ENCODE measurements at places on chromosomes 5 and 9.

- no peak for DNase-seq
Observed at GRCh38 chr9:126448865-126449577, 122.4 kb downstream of the MVB12B start.

GRCh38 chr9:112542593-112543292, 56.1 kb downstream of the KIAA1958 start:
- no peak for DNase-seq

GRCh38 chr9:79651251-79651795, 79.6 kb downstream of the TLE4 start:
- DNase-seq: no peak

GRCh38 chr5:80189701-80190100, 66.1 kb downstream of the SERINC5 start:
- DNase-seq: no peak

DNA sequence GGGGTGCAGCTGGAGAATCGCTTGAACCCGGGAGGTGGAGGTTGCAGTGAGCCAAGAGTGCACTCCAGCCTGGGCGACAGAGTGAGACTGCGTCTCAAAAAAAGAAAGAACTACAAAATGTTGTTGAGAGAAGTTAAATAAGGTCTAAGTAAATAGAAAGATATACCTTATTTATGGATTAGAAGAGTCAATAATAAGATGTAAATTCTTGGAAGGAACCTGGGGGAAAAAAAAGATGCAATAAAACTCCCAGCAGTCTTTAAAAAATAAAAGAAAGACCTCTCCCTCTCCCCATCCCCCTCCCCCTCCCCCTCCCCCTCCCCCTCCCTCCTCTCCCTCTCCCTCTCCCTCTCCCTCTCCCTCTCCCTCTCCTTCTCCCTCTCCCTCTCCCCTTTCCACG, 15.5 kb upstream of the FAF2 start:
- no peak for DNase-seq

DNA sequence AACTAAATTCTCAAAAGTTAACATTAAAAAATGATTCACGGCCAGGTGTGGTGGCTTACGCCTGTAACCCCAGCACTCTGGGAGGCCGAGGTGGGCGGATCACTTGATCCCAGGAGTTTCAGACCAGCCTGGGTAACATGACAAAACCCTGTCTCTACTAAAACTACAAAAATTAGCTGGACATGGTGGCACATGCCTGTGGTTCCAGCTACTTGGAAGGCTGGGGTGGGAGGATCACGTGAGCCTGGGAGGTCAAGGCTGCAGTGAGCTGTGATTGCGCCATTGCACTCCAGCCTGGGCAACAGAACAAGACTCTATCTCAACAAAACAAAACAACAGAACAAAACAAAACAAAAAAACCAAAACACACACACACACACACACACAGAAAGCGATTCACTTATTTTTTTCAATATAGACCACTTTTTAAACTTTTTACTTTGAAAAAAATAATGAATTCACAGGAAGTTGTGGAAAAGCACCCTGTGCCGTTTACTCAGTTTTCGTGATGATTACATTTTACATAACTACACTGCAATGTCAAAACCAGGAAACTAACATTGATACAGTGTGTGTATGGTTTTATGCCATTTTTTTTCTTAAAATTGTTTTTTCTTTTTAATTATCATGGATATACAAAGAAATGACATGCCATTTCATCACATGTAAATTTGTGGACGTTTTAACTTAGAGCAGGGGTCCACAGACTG, 73.7 kb downstream of the TENT4A start:
- no peak for DNase-seq

GRCh38 chr9:35508069-35508468, 18.2 kb downstream of the RUSC2 start:
- DNase-seq: no peak

DNA sequence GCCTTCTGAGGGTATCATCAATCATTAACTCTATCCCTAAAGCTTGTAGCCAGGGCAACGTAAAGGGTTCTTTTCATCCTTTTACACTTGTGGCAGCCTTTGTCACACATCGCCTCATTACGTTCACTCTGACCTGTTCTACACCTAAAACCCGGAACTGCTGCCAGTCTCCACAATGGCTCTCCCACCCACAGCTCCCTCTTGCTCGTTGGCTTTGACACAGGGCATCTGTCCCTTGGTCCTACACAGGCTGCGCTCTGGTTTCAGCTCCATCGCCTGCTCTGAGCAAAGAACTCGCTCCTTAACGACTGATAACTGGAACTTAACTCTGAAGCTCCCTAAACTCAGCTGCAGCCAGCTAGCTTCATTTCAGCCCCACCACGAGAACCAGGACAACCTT, 112.8 kb upstream of the CTNND2 start:
- no peak for DNase-seq

- no peak for DNase-seq
Observed at GRCh38 chr5:133471699-133472098, 140.6 kb downstream of the FSTL4 start.

GRCh38 chr5:172664681-172665541, 23.8 kb downstream of the NEURL1B start:
- no peak for DNase-seq

GRCh38 chr9:120668399-120668798, 45.9 kb downstream of the MEGF9 start:
- no peak for DNase-seq

GRCh38 chr9:99103901-99104458, 933 bp upstream of the TGFBR1 start:
- DNase-seq: no peak

DNA sequence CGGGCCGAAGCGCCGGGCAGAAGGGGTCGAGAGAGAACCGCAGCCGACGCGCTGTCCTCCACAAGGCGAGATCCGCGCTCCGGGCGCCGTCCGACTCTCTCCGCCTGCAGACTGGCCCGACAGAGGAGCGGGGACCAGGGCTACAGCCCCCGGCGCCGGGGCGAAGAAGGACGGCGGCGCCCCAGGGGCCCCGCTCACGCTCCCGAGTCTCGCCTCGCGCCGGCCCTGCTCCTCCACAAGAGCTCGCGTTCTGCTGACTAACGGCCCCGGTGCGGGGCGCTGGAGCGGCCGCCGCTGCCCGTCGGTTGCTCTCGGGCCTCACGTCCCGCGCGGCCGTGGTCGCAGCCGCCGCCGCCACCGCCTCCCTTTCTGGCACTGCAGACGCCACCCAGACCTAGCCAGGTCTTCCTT, 338 bp downstream of the ABHD17B start:
- no peak for DNase-seq

DNA sequence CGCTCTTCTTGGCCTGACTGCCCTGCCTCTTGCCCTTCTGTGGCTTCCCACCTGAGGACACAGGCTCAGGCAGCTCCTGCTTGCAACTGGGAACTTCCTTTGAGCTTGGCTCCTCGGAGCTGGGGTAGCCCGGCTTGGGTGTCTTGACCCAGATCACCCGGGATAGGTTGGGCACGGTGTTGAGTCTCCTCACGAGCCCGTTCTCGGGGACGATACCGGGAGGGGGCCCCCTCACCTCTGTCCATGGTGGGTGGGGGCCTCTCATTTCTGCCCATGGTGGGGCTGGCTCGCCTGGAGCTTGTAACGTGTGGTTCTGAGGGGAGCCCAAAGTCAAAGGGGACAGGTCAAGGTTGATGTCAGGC, 7.8 kb upstream of the DDX41 start:
- no peak for DNase-seq

- DNase-seq: no peak
Observed at GRCh38 chr9:98686961-98687855, 21.5 kb downstream of the GABBR2 start.

DNA sequence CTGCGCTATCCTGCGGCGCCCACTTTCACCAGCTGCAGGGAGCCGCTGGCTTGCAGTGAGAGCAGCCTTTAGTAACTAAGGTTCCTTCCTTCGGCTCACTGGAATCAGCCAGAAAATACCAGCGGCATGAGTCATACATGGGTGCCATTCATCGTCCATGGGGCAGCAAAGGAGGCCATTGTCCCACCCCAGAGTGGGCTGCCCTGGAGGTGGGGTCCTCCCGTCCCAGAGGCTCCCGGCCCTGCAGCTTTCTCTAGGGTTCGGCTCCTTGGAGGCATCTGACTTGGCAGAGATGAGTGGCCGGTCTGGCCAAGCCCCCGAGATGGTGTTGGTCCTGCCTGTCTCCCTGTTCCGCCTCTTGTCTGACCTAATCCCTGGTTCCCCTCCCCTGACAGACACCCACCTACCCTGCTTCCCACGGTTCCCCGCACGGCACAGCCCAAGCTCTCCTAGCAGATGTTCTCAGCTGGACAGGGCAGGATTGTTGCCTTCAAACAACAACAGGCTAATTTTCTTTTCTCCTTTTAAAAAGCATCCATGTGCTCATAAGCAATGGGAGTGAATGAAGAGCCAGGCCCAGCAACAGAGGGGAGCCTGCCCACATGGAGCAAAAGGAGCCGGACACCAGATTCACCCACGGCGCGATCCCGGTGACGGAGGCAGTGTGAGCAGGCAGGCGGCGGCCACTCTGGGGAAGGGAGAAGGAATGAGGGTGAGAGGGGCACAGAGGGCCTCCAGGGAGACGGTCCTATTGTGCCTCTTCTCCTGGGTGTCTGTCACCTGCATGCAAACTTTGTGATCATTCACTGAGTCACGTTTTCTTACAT, 97.0 kb upstream of the COL5A1 start:
- DNase-seq: no peak

- DNase-seq: no peak
Observed at GRCh38 chr5:162824360-162824759, 613.0 kb upstream of the CCNG1 start.

GRCh38 chr5:170070556-170071412, 34.9 kb upstream of the FOXI1 start:
- DNase-seq: no peak

DNA sequence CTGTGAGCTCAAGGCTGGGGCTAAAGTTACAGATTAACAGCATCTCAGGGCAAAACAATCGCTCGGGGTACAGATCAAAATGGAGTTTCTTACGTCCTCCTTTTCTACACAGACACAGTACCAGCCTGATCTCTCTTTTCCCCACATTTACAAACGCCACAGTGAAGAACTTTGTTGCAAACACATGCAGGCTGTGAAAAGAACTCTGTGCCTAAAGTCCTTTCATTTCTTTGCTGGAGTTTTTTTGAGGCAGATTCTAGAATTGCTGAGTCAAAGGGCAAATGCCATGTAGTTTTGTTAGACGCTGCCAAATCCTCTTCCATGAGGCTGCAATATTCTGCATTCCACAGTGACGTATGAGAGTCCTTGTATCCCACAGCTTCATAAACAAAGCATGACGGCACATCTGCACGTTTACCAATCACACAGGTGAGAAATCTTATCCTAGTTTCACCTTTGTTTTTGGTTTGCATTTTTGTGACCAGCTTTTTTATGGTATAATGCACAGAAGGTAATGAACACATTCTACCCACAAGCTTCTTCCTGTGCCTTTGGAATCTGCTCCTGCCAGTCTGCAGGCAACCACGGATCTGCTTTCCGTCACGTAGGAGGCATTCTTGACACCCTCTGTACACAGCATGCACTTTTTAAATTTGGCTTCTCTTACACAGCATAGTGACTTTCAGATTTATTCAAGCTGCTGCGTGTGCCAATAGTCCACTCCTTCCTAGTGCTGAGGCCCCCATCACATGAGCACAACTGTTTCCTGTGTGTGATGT, 44.6 kb upstream of the LPCAT1 start:
- DNase-seq: no peak

- DNase-seq: no peak
Observed at GRCh38 chr9:5110867-5111681, 74.4 kb downstream of the INSL6 start.

GRCh38 chr5:55713871-55714270, 1.7 kb upstream of the SLC38A9 start:
- DNase-seq: no peak

DNA sequence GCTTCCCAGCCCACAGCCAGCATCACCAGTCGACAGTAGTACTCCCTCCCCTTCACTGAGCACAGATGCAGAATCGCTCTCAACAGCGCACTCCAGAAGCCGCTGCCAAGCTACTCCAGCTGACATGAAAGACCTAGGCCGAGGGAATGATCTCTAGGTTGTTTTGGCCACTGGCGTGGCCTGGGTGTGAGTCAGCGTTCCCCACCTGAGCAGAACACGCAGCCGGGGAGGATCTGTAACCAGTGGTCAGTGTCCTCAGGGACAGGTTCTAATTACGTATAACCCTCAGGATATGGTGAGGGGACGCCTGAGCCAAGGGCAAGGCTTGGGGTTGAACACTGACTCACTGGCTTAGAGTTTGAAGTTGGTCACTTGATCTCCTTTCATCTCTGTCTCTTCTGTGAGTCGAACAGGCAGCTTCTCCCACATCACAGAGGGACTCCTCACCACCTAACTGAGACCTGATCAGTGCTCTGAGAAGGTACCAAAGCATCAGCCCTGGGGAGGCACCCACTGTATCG, 76.9 kb upstream of the IL17B start:
- no peak for DNase-seq

DNA sequence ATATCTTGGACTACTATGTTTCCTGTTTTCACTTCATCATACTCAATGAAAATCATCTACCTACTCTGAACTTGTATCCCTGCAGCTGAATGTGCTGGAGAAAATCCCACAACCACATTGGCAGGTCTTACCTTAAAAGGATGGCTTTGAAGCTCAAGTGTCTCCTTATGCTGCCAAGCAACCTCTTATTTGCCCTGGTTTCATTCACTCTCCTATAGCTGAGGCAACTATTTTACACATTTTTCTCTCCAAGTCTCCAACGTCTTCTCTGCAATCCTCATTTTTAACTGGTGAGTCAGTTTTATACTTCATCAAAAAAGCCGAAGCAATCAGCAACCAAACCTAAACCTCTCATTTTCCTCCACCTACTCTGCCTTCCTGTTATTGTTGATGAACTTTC, 49.7 kb downstream of the POU4F3 start:
- no peak for DNase-seq

- no peak for DNase-seq
Observed at GRCh38 chr9:8329561-8330283, 530.1 kb upstream of the DMAC1 start.

GRCh38 chr9:124831642-124832364, 21.5 kb upstream of the WDR38 start:
- DNase-seq: no peak

DNA sequence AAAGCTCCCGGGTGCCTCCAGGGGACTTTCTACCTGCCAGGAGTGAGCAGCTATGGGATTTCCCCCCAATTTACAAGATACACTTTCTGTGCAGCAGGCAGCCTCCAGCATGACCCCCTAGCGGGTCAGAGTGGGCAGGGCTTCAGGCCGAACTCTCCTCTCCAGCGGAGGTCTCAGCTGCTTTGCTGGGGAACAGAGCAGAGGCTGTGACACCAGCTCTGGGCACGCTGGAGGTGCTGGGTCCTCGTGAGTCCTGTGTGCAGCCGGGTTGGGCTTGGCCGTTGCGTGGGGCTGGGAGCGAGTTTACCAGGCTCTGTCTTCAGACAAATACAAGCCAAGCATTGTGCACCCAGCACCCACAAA, 2.9 kb downstream of the NRARP start:
- DNase-seq: no peak

- DNase-seq: no peak
Observed at GRCh38 chr9:130845901-130846481, 10.9 kb downstream of the ABL1 start.

DNA sequence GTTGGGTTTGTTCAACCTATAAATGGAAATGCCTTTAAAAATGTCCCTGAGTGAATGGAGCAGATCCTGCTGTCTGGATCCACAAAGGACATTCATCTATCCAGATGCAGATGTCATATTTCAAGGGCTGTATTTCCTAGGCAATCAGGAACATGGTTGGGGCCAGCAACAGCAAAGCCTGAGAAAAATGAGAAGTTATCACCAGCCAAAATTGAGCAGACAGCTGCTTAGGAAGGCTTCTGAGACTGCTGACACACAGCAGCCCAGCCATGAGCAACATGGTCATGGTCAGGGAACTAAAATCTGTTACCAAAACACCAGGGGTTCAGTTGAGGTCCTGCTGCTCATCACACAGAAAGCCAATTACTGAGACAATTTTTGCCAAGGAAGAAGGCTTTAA, 9.2 kb upstream of the IL7R start:
- no peak for DNase-seq

Data from naive thymus-derived CD8-positive, alpha-beta T cell (primary cell).